ENCODE measurements at places on chromosomes 4 and X.
A peak's percentile ranks its signal among the peaks of the same experiment; 100 is the strongest.

DNA sequence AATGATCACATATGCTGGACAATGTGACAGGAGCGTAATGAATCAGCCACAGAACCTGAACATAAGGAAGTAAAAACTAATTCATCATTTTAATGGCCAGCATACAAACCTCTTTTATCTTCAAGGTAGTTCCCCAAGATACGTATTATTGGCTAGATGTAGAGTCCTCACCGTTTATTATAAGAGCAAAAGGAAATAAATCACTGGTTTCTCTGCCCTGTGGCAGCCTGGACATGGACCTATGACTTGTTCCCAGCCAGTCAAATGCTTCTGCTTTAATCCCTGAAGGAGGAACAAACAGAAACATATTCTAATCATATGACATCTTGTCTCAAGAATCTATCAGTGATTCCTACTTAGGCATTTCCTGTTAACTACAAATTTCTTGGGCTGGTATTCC, 86.8 kb upstream of the FAM241A start:
- no peak for DNase-seq

DNA sequence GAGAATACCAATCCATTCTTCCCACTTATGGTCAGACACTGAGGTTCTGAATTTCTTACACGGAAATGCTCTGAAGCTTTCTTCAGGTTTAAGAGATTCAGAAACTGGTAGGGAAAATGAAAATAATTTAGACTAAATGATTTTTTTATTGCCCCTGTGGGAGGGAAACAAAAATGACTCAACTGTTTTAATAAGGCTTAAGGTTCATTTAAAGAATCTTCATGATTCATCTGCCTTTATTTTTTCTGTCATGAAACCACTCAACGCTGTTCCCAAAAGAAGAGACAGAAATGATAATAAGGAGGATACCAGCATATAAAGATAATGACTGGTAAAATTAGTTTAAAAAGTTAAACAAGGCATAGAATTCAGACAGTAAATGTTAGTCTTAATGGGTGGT, 39.3 kb upstream of the FAM47B start:
- no peak for DNase-seq

GRCh38 chr4:15848191-15848842, 70.2 kb downstream of the CD38 start:
- DNase-seq: no peak

- no peak for DNase-seq
These were observed 8.8 kb downstream of the DOK7 start for GRCh38 chr4:3471886-3472285.

DNA sequence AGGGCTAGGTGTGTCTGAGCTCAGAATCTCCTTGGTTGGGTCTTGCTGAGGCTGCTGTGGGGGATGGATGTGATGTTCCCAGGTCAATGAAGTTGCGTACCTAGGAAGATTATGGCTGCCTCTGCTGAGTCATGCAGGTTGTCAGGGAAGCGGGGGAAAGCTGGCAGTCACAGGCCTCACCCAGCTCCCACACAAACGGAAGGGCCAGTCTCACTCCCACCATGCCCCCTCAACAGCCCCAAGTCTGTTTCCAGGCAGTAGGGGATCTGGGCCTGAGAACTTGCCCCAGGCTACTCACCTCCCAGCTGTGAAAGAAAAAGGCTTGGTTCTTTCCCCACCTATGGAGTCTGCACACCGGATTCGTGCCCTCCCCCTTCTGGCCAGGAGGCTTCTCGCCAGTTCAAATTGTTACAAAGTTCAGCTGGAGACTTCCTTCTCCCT, 72.9 kb downstream of the WDR44 start:
- no peak for DNase-seq

- DNase-seq: no peak
These were observed 11.6 kb downstream of the CXCL13 start for GRCh38 chr4:77617203-77617602.

DNA sequence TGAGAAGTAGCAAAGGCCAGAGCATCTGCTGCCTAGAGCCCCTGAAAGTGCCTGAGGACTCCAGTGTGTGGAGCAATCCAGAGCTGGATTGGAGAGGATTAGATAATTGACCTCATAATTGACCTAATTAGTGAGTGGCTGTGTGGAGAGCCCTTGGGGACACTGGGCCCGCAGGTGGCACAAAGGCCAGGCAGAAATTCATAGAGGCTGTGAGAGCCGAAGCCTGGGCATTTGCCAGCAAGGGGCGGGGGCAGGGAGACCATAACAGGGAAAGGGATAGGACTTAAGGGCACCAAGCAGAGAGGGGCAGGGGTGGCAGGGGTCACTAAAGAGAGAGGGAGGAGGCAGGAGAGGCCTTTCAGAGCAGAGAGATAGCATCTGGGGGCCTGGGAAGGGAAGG, 45.3 kb downstream of the EFNB1 start:
- no peak for DNase-seq

DNA sequence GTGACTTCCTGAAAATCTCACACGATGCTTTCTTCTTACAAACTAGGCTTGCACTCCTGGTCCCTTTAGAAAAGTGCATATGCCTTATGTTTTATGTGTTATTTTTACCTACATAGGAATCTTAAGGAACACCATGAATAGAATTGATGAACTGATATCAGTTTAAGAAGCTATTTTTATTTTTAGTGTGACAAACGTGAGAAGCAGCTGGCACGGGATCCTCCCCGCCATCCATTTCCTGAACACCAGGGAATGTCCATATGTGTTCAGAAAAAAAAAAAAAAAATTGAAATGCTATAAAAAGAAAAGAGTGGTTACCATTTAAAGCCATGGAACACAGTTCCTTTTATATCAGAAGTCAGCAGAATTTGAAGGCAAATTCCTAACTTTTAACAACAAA, 1096.1 kb upstream of the PRKX start:
- no peak for DNase-seq

DNA sequence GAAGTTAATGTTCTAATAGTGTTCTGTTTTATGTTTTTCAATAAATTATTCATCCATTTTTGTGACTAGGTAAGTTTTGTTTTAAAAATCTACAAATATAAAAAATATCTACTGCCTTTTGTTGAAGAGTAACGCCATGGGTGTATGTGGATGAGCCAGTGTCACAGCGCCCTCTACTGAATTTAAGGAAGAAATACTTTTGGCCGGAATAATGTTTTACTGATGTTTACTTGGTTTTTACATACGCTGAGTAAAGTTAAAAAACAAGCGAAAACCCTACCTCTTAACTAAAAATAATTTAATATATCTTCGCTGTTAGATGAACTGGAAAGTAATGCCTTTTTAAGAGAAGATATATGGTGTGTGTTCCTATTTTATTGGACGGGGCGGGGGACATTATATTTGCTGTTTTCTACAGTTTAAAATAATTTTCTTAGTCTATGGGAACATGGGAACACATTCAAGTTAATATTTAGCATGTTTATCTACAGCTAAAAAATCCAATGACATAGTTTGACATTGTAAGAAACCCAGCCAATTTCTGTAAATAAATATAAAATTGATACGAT, 86.1 kb downstream of the CPE start:
- no peak for DNase-seq

DNA sequence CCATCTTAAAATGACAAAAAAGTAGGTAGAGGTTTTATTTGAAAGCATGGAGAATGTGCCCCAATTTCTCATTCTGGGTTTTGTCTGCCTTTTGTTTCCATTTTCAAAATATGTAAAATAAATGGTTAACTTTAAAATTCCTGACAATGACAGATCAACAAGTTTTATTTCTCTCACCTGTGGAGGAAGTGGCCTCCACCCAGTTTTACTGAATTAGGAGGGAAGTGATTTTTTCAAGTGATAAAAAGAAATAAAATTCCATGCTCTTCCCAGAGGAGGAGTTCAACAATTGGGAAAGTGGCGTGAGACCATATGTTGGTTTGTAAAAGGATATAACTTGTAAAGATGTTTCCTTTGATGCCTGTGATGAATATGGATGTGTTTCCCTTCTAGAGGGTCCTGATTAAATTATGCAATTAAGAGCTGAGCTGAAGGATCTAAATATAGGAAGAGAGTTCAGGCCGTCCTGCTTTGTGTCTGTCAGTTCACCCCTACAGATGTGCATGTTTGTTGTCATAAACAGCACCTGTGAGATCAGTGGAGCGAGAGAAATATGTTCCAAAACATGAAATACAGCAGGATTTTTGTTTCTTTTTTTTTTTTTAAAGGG, 19.5 kb downstream of the SMAD1 start:
- DNase-seq: no peak

DNA sequence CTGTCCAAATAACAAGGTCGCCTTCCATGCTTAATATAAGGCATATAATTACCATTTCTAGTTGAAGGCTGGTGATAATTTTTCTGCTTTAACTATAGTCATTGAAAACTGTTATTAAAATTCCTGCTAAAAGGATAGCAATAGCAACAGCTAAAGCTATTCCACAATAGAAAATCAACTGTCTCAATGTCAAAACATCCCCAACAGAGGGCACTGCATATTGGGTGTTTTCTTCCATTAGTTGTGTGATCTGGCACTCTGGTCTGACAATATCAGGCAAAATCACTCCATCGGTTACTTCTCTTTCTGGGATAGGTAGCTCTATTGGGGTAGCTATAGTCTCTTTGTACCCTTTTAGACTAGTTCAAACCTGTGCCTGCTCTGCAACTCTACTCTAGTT, 53.5 kb downstream of the TMPRSS11F start:
- DNase-seq: no peak

GRCh38 chr4:76386566-76387305, 34.2 kb downstream of the CCDC158 start:
- DNase-seq: no peak

DNA sequence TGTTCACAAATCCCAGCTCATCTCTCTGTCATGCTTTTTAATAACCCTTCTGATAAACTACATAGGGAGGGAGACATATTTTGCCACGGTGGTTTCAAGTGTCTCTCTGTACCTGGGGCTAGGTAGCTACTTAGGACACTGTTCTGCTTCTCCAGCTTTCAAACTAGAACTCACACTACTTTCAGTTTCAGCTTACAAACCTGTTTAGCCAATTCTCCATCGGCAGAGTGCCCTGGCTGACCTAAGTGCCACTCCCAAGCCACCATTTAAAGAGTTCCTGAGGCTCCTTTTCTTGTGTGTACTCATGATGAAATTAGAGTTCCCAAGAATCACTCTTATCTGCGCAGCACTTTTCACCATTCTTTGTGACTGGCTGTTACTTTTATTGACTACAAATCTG, 899.2 kb downstream of the FAT4 start:
- DNase-seq: no peak

DNA sequence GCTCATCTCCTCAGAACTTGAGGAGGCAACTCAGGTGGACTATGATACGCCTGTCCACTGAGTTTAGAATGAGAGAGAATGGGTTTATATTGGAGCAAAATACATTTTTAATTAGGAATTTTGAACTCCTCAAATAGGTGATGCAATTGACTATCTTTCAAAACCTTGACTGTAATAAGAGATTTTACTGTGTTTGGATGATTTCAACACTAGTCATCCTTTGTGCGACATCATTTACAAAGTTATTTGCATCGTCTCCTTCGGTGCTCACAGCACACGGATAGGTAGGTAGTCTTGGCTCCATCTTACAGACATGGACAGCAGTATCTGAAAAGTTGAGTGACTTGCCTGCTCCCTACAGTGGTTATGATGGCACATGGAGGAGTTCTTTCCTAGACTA, 67.0 kb downstream of the AASDH start:
- no peak for DNase-seq

DNA sequence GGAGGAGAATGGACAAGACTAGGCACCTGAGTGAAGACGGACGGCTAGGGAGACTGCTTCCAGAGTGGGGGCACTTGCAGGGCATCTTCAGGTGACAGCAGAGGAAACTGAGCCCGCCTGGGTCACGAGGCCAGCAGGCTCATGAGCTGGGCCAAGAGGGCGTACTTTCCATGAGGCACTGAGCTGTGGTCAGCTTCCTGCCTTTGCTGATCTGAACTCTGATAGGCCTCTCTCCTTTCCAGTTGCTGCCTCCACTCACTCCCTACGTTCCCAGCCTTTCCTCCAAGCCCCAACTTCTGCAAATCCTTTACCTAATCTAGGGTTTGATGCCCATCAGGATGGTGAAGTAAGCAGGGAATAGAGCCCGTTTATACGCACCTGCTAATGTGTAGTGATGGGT, 1.4 kb upstream of the L1CAM start:
- DNase-seq: no peak

GRCh38 chrX:53263597-53264094, 17.7 kb downstream of the IQSEC2 start:
- peak; percentile 80 for DNase-seq

GRCh38 chr4:156547439-156547838, 424.2 kb downstream of the PDGFC start:
- no peak for DNase-seq

DNA sequence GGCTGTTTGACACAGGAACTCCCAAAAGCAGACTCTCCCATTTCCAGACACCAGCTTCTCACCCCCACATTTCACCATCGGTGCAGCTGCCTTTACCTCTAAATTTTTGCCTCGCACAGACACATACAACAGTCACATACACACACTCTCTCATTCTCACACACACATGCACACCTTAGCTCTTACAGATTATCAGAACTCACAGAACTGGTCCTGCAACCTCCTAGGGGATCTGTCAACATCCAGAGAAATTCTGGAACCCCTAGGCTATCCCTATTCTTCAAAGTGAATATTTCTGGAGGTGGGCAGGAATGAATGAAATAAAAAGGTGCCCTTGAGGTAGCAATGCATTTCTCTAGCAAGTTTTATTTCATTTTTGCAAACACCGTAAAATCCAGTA, 4.1 kb downstream of the HS6ST2 start:
- no peak for DNase-seq

GRCh38 chr4:113116414-113117357, 67.2 kb downstream of the ANK2 start:
- DNase-seq: no peak

GRCh38 chr4:55543858-55544257, 2.9 kb downstream of the CLOCK start:
- DNase-seq: no peak

DNA sequence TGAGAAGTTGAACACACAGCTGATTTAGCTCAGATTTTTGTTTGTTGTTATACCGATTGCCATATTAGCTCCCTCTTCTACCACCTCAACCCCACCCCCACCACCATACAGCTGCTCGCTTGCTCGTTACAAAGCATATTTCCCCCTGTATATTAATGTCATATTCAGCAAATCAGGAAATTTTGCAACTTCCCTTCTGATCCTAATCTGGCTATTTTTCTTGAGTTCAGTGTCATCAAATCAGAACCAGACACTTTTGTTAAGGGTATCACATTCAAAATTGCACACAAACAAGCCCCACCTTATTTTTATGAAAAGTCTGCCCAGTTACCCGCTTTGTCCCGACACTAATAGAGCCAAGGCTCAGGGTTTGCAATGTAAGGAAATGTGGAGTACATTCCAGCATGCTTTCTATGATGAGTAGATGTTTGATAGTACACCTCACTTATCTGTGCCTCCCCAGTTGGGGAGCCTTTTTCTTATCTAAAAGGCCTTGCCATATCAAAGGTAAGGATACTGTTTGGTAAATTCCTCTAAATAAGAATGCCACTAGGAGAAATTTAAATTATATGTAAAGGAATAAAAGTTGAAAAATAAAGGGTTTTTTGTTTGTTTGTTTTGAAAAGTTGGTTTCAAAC, 212.2 kb downstream of the CBR4 start:
- DNase-seq: no peak

DNA sequence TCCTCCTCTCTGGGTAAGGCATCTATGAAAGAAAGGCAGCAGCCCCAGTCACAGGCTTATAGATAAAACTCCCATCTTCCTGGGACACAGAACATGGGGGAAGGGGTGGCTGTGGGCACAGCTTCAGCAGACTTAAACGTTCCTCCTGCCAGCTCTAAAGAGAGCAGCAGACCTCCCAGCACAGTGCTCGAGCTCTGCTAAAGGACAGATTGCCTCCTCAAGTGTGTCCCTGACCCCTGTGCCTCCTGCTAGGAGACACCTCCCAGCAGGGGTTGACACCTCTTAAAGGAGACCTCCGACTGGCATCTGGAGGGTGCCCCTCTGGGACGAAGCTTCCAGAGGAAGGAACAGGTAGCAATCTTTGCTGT, 89.9 kb downstream of the EFHC2 start:
- no peak for DNase-seq

Data from activated CD4-positive, alpha-beta memory T cell treated with anti-CD3 and anti-CD28 coated beads for 36 hours (primary cell).